ENCODE measurements at places on chromosomes 4 and X. TPM values are rescaled to one million over a fixed set of nuclear protein-coding genes. Genes with fewer than 3 reads are reported as not detected.

Gene PLAC8
- total RNA-seq, result 17.8 TPM

DNA sequence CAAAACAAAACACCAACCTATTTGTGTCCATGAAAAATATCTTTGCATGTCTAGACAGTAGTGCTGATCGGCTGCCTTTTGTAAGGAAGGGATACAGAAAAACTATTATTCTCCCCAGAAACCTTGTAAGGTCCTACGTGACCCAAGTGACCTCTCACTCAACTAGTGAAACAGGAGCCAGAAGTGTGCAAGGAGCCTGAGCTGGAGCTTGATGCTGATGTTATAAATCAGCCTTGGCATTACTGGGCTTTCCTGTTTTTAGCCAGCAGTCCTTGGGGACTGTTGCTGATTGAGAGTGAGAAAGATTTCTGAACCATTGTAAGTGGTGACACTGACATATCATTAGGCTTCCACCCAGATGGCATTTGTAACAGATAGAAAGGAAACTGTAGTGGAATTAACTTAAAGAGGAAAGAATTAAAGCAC lies 100.8 kb upstream of the LIMCH1 start:
- no peaks in the 10 kb centered on the region for H3K36me3 ChIP-seq
- no peak overlapping the region for H3K27ac ChIP-seq
- H3K4me1 ChIP-seq, result no peaks in the 10 kb centered on the region
- no peak for DNase-seq

Gene MAGEE1
- total RNA-seq, result 3.6 TPM

Gene RBMXL3
- not detected for total RNA-seq
